ENCODE measurements at places on chromosomes 13 and 19.

GRCh38 chr19:35350591-35350990, 2.9 kb downstream of the FFAR1 start:
- H3K4me3 ChIP-seq = no peak overlapping the region
- no peaks in the 10 kb centered on the region for H3K27me3 ChIP-seq
- DNase-seq = no peak

- H3K27ac ChIP-seq = peak overlapping the region; percentile 70
- peak; percentile 83 for DNase-seq
- peaks cover 17% of the 10 kb centered on the region for H3K4me1 ChIP-seq
- no peaks in the 10 kb centered on the region for H3K36me3 ChIP-seq
- H3K4me3 ChIP-seq = no peak overlapping the region
These were observed 15.3 kb downstream of the RAB3D start for GRCh38 chr19:11324079-11324661.

GRCh38 chr19:9156304-9156703, 16.1 kb downstream of the ZNF317 start:
- no peak overlapping the region for H3K27ac ChIP-seq
- H3K27me3 ChIP-seq = no peaks in the 10 kb centered on the region
- no peak for DNase-seq
- no peak overlapping the region for H3K4me3 ChIP-seq
- H3K4me1 ChIP-seq = no peaks in the 10 kb centered on the region
- peaks cover 34% of the 10 kb centered on the region for H3K36me3 ChIP-seq

DNA sequence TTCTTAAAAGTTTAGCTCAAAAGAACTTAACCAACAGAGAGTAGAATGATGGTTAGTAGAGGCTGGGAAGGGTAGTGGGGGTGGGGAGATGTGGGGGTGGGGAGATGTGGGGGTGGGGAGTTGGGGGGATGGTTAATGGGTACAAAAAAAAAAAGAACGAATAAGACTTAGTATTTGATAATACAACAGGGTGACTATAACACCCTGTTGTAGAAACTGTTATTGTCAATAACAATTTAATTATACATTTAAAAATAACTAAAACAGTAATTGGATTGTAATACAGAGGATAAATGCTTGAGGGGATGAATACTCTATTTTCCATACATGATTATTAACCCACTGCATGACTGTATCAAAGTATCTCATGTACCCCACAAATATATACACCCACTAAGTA, 91.1 kb downstream of the ZC3H13 start:
- H3K27ac ChIP-seq = no peak overlapping the region
- no peak for DNase-seq
- no peak overlapping the region for H3K4me3 ChIP-seq
- no peaks in the 10 kb centered on the region for H3K27me3 ChIP-seq
- peaks cover 83% of the 10 kb centered on the region for H3K36me3 ChIP-seq
- no peaks in the 10 kb centered on the region for H3K4me1 ChIP-seq

- H3K27me3 ChIP-seq = no peaks in the 10 kb centered on the region
- no peak overlapping the region for H3K27ac ChIP-seq
- H3K4me1 ChIP-seq = peaks cover 5% of the 10 kb centered on the region
- H3K36me3 ChIP-seq = peaks cover 96% of the 10 kb centered on the region
- DNase-seq = no peak
- no peak overlapping the region for H3K4me3 ChIP-seq
These were observed 133.7 kb upstream of the MCF2L start for GRCh38 chr13:112835344-112835743.

GRCh38 chr19:3471954-3472655, 8.2 kb downstream of the SMIM24 start:
- no peak overlapping the region for H3K27ac ChIP-seq
- no peak for DNase-seq
- H3K4me3 ChIP-seq = no peak overlapping the region
- H3K36me3 ChIP-seq = no peaks in the 10 kb centered on the region
- no peaks in the 10 kb centered on the region for H3K27me3 ChIP-seq

Measured in heart left ventricle (tissue), 16 donors.